ENCODE measurements at places on chromosomes 11 and 22. TPM values are rescaled to one million over a fixed set of nuclear protein-coding genes. Genes with fewer than 3 reads are reported as not detected.

EMID1 gene
- total RNA-seq, result 25.9 TPM

DNA sequence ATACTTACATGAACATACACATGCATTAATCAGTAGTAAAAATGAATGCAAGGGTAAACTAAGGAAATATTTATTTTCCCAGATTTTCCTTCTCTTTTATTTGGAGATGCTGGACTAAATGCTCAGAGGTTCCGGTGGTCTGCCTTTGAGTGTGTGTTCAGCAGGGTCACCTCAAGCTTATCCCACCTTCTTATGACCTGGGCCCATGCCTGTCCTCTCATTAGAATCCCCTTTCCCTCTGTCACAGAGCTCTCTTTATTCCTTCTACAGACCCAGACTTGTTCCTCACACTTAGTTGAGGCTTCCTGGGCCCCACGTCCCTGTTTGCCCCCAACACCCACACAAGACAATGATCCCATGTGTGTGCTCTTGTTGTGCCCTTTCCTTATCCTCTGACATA is 61.6 kb upstream of the TOP3B start:
- no peak for DNase-seq

- peak; percentile 69 for DNase-seq
Measured at GRCh38 chr11:114061681-114062049, 2.2 kb downstream of the ZBTB16 start.

DNA sequence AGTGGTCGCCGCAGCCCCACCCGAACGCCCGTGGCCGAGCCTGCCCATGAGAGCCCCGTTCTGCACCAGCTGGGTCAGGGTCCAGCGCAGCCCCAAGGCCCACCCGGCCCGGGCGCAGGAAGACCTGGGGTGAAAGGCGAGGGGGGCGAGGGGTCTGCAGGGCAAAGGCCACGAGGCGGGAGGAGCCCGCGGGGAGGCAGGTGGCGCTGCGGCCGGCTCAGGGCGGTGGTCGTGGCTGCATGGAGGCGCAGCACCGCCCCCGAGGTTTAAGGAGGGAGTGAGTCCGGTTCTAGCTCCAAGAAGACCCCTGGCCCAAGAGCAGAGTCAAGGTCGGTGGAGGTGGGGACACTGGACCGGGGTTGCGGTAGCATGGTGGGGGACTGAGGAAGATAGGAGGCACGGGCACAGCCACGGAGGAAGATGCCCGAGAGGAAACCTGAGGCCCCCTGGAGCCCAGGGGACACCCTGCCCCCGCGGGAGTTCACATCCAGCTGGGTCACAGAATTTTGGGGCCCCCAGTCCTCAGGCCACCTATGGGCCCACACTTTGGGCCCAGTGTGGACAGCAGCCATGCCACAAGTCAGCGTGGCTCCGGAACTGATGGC is 514 bp upstream of the HDAC10 start:
- DNase-seq, result no peak

- no peak for DNase-seq
Measured at GRCh38 chr22:42357221-42357620, 75.0 kb downstream of the NFAM1 start.

All from body of pancreas (tissue), 4 donors.